Mucosa of gallbladder (tissue), 1 donor: ENCODE measurements at places on chromosomes 6 and 20.

DNA sequence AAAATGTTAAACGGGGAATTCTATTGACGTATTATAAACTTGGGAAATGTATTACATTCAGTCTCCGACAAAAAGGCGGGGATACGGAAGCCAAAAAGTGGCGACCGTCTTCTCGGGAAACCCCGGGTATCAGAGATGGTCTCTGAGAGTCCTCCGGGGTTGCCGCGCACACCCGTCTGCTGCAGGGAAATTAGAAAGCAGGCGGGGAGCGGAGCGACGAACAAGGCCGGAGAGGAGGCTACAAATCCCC lies 1.5 kb downstream of the SALL4 start:
- peak; percentile 12 for DNase-seq

DNA sequence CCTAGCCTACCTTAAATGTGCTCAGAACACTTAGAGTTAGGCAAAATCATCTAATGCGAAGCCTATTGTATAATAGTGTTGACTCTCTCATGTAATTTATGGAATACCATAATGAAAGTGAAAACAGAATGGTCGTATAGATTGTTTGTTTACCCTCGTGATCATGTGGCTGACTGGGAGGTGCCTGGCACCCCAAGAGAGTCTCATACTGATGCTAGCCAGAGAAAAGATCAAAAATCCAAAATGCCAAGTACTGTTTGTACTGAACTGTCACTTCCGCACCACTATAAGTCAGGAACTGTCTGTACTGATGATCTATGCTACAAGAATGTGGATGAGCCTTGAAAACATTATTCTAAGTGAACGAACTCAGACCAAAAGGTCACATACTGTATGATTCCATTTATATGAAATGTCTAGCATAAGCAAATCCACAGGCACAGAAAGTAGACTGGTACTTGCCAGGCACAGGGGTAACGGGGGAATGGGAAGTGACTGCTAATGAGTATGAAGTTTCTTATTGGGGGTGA lies 22.4 kb downstream of the ZMYND8 start:
- DNase-seq: peak; percentile 45

GRCh38 chr6:157221049-157221816 lies 102.1 kb downstream of the TMEM242 start:
- peak; percentile 90 for DNase-seq

DNA sequence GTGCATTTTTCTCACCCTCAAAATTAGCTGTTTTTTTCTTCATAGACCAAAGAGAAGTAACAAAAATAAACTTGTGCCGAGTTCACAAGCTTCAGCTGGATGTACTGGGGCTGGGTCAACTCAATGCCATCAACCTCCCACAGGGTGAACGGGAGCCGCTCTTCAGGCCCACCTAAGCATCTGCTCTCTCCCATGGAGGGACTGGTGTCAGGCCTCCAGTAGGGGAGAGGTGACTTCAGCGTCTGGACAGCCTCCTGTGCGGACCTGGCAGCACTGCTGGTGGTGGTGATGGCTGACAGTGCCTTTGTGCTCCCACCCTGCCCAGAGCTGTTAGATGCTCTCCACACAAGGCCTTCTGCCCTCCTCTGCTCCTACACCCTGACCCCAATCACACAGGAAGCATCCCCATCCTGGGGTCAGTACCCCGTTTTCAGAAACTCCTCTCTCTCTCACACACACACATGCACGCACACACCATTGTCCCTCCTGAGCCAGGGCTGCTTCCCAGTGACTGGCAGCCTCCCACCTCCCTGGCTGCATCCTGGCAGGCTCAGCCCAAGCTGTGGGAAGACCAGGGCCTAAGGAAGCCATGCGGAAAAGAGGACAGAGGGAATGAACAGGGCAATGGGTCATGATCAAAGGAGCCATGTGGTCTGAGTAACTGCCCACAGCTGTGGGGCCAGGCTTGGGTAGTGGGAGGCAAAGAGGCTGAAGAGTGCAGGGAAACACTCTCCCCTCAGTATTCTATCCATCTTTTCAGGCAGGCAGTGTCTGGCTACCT lies 17.7 kb downstream of the CST8 start:
- DNase-seq: no peak

DNA sequence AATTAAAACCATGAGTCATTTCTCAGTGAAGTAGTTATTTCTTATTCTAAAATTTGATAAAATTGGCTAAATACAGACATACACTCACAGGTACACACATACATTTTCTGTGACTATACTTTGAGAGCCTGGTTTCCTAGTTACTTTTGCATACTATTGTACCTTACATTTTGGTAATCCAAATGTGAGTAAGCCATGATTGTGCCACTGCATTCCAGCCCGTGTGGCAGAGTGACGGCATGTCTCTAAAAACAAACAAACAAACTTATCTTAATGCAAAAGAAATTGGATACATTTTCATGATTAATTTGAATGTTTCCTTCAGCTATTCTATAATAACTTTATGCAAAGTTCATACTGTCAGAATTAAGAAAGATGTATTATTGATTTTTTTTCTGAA lies 628.8 kb downstream of the GRIK2 start:
- no peak for DNase-seq
